ENCODE measurements at places on chromosomes 3 and 15. TPM values are rescaled to one million over a fixed set of nuclear protein-coding genes. Genes with fewer than 3 reads are reported as not detected.

TRIM42 gene
- not detected for total RNA-seq

DNA sequence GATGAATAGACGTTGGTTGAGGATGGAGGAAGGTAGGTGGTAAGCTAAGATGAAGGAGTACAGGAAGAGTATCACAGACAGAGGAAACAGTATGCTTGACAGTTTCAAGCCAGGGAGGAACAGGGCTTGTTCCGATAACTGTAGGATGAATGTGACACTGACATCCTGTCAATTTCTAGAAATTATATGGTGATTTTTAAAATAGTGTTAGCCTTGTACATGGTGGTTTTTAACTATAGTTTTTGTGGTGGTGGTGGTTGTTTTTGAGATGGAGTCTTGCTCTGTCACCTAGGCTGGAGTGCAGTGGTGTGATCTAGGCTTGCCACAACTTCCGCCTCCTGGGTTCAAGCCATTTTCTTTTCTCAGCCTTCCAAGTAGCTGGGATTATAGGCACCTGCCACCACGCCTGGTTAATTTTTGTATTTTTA, 92.8 kb downstream of the FNDC3B start:
- no peak overlapping the region for H3K4me3 ChIP-seq
- no peaks in the 10 kb centered on the region for H3K27me3 ChIP-seq
- no peaks in the 10 kb centered on the region for H3K36me3 ChIP-seq
- H3K4me1 ChIP-seq: peaks cover 7% of the 10 kb centered on the region
- DNase-seq: no peak
- H3K27ac ChIP-seq: no peak overlapping the region

DNA sequence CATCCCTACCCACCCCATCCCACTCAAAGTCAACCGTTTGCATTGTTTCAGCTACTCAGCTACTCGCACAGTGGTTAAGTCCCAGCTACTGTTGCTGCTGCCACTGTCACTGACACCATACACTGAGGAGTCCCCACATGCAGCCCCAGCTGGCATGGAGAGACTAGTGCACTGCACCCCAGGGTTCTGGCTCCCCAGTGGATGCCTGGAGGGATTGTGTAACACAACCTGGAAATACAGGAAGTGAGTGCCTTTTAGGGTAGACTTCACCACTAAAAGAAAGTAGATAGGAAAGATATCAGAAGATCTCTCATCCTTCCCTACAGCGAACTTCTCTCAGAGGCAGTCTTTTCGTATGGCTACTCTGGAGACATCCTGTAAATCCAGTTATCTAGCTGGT, 169.2 kb upstream of the STRIT1 start:
- H3K4me1 ChIP-seq: no peaks in the 10 kb centered on the region
- H3K27me3 ChIP-seq: no peaks in the 10 kb centered on the region
- DNase-seq: no peak
- H3K36me3 ChIP-seq: peaks cover 10% of the 10 kb centered on the region

DNA sequence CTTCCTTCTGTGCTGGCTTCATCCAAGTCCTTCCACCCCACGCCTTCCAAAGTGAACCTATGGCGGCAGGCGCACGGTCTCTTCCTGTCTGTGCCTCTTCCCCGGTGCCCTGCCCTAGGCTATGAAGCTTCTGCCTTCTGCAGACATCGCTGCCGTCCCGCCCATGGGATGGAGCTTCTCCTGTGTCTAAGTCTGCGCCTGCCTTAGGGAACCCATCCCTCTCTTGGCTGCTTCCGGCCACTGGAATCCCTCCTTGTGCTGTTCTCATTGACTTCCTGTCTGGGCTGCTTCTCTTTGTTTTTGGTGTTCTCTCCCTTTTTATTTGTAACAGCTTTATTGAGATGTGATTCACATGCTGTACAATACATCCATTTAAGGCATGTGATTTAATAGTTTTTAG, 17.2 kb downstream of the CHCHD6 start:
- H3K4me1 ChIP-seq: peaks cover 1% of the 10 kb centered on the region
- peaks cover 19% of the 10 kb centered on the region for H3K36me3 ChIP-seq
- no peak for DNase-seq
- H3K27me3 ChIP-seq: peaks cover 1% of the 10 kb centered on the region
- H3K4me3 ChIP-seq: no peak overlapping the region

GRCh38 chr15:58793862-58794261, 22.8 kb downstream of the MINDY2 start:
- H3K27me3 ChIP-seq: no peaks in the 10 kb centered on the region
- H3K27ac ChIP-seq: no peak overlapping the region
- H3K36me3 ChIP-seq: peaks cover 5% of the 10 kb centered on the region
- DNase-seq: no peak
- no peaks in the 10 kb centered on the region for H3K4me1 ChIP-seq
- no peak overlapping the region for H3K4me3 ChIP-seq

AGBL1 gene
- total RNA-seq: 0.76 TPM

CD96 gene
- not detected for total RNA-seq

DNA sequence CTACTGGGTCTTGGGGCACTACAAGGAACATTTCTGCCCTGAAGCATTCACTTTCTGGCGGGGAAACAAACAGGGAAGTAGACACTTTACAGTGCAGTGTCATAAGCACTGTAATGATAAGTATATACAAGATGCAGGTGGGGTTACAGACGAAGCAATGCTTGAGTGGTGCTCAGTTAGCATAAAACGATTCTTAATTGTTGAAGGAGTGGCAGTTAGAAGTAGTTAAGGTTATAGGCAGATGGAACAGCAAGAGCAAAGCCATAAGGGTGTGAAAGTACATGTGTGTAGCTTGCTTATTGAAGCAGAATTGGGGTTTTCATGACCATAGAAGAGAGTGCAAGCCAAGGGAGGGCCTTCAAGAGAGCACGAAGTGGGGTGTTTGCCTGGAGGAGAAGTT, 46.2 kb downstream of the SLC25A26 start:
- no peak overlapping the region for H3K27ac ChIP-seq
- H3K4me3 ChIP-seq: no peak overlapping the region
- DNase-seq: no peak
- H3K27me3 ChIP-seq: no peaks in the 10 kb centered on the region
- H3K4me1 ChIP-seq: peaks cover 3% of the 10 kb centered on the region

DNASE1L3 gene
- 0.96 TPM for total RNA-seq
